ENCODE measurements at places on chromosomes 1 and 21.

- no peak for DNase-seq
Observed at GRCh38 chr1:111025109-111025508, 61.4 kb upstream of the LRIF1 start.

DNA sequence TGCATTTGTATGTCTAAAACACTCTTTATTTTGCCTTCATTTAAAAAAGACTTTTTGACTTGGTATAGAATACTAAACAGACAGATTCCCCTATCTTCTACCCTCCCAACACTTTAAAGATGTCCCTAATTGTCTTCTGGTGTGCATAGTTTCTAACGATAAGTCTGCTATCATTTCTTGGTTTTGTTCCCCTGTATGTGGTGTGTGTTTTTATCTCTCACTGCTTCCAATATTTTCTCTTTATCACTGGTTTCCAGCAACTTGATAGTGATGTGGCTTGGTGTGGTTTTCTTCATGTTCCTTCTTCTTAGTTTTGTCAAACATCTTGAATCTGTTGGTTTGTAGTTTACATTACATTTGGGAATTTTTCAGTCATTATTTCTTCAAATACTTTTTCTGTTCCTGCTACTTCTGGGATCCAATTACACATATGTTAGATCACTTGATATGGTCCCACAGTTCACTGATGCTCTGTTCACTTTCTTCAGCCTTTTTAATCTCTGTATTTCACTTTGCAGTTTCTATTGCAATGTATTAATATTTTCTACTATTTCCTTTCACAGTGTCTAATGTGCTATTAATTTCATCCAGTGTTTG, 23.2 kb downstream of the F5 start:
- no peak for DNase-seq

DNA sequence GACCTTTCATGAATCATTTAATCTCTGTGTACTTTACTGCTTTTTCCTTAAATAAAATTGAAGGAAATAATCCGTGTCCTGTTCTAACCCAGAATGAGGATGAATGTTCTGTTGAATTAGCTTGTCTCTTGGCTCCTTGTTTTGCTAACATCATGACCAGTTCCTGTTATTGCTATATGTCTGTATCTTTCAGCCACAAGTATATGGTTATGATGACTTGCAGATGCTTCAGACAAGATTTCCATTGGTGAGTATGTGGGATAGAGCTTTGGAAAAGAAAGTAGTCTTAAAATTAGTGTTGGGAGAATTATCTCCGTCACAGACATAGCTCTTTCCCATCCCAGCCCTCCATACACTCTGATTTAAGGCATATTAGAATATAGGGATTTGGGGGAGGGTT, 13.6 kb upstream of the HAX1 start:
- DNase-seq, result no peak

GRCh38 chr1:205346956-205347574, 9.7 kb downstream of the KLHDC8A start:
- no peak for DNase-seq

GRCh38 chr1:12285496-12286143, 55.8 kb downstream of the VPS13D start:
- no peak for DNase-seq

- DNase-seq, result no peak
Observed at GRCh38 chr1:240765732-240766363, 153.9 kb upstream of the GREM2 start.

- no peak for DNase-seq
Observed at GRCh38 chr1:226952118-226952441, 12.0 kb downstream of the COQ8A start.

DNA sequence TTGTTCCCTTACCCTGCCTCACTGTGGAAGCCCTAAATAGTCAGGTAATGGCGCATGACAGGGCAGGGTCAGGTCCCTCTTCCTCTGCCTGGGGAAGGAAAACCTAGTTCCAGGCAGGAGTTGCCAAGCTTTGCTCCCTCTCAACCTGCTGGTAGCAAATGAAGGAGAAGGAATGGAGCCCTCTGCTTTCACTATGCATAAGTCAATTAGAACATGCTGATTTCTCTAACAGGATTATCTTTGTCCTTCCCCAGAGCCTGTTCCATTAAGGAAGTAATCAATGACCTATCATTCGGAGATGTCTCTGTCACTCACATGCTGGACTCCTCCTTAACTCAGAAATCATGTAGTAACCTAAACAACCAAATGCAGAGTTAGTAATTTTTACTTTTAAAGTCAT, 161.8 kb upstream of the NFIA start:
- no peak for DNase-seq

GRCh38 chr1:32426489-32427255, 32.4 kb upstream of the BSDC1 start:
- DNase-seq, result no peak

- DNase-seq, result peak; percentile 50
Observed at GRCh38 chr1:198681831-198682759, 43.3 kb downstream of the PTPRC start.

- DNase-seq, result no peak
Observed at GRCh38 chr21:36004441-36004840, 55.9 kb downstream of the SETD4 start.

DNA sequence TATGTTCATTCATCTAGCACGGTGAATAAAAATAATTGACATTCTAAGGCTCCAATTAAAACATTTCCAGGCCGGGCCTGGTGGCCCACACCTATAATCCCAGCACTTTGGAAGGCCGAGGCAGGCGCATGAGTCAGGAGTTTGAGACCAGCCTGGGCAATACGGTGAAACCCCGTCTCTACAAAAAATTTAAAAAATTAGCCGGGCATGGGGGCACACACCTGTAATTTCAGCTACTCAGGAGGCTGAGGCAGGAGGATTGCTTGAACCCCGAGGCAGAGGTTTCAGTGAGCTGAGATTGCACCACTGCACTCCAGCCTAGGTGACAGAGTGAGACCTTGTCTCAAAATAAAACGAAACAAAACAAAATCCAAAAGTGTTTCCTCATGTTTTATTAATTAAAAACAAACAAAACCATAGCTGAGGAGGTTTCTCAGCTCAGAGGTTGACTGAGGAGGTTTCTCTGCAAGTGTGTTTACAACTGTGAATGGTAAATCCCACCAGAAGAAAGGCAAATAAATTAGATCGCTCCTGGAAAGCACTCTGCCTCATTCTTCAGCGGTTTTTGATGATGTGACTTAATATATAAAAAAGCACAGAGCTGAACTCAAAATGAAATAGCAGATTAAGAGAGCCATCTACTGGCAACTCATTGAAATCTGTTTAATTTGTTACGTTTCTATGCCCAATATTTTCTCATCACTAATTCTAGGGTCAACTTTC, 37.7 kb upstream of the ATG4C start:
- no peak for DNase-seq

GRCh38 chr1:111621050-111621449, 1.5 kb downstream of the RAP1A start:
- no peak for DNase-seq

DNA sequence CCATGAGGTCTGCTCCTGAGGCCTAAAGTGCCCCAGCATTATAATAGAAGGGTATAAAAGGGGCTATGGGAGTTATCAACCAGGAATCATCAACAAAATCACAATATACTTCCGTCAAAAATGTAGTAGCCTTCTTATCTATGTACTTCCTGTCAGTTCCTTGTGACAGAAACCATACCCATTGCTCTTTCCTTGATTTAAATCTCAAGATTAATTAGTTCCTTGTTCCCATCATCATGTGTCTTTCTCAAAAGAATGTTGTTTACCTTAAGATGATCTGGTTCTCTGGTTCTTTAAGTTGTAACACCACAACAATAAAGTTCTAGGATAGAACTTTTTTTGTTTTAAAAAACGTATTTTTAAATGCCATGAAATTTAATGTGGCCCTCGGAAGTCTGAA, 833.3 kb downstream of the LTN1 start:
- DNase-seq, result no peak

GRCh38 chr1:25747046-25747719, 52.8 kb upstream of the SELENON start:
- DNase-seq, result no peak

GRCh38 chr1:229430761-229431283, 3.1 kb downstream of the ACTA1 start:
- peak; percentile 67 for DNase-seq

GRCh38 chr1:7975212-7975865, 13.8 kb downstream of the PARK7 start:
- peak; percentile 73 for DNase-seq

GRCh38 chr1:51284487-51284954, 45.8 kb downstream of the TTC39A start:
- DNase-seq, result no peak

- no peak for DNase-seq
Observed at GRCh38 chr1:154753426-154753825, 116.7 kb downstream of the KCNN3 start.

GRCh38 chr1:8661185-8662110, 156.0 kb downstream of the RERE start:
- no peak for DNase-seq

GRCh38 chr1:29593601-29594382, 357.5 kb downstream of the PTPRU start:
- DNase-seq, result no peak

GRCh38 chr1:170680428-170680827, 16.5 kb downstream of the PRRX1 start:
- no peak for DNase-seq

DNA sequence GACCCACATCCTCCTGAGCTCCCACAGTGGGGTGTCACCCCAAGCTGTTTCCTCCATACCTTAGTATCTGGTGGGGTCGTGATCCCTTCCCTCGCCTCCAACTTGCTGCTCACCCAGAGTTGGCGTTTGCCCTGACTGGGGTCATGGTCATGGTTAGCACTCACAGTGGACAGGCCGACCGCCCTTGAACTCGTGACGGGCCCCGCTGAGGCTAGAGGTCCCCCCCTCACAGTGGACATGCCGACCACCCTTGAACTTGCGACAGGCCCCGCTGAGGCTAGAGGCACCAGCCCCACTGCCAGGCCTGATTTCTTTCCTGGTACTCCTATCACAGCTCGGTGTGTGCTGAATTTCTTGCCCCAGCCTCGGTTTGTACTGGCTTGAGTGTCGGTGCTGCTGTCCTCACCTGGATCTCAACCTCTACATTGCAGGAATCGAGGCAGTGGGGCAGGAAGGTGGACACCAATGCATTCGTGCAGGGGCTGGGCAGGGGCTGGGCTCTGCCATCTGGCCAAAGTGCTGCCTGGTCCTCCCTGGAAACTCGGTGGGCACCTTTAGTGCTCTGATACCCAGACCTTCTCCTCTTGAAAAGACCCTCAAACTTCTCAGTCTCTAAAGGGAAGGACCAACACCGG, 37.5 kb upstream of the AJAP1 start:
- DNase-seq, result no peak

DNA sequence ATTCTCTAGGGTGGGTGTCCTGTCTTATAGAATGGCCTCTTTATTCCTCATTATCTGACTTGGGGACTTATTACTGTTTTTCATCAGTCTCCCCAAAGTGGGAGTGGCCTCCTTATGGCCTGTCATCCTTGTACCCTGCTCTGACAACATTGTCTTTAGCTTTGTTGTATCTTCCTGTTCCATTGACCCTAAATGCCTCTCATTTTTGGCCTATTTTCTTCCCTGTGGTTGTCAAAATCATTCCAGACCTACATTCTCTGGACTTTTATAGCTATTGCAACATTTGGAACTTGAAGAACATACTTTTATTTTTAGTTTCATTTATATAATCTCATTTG, 9.7 kb downstream of the SFT2D2 start:
- no peak for DNase-seq

- no peak for DNase-seq
Observed at GRCh38 chr1:63798284-63798683, 24.5 kb downstream of the ROR1 start.

DNA sequence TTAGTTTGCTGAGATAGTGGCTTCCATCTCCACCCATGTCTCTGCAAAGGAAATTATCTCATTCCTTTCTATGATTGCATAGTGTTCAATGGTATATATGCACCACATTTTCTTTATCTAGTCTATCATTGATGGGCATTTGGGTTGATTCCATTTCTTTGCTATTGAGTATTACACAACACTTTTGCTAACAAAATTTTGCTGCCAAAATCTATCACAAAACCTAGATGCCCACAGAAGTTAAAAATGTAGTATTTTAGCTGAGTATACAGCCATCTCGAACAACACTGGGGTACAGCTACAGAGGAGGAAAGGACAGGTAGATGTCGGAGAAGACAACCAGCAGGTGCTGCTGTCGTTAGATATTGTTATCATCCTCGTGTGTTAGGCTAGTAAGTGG, 67.7 kb downstream of the LBR start:
- no peak for DNase-seq

DNA sequence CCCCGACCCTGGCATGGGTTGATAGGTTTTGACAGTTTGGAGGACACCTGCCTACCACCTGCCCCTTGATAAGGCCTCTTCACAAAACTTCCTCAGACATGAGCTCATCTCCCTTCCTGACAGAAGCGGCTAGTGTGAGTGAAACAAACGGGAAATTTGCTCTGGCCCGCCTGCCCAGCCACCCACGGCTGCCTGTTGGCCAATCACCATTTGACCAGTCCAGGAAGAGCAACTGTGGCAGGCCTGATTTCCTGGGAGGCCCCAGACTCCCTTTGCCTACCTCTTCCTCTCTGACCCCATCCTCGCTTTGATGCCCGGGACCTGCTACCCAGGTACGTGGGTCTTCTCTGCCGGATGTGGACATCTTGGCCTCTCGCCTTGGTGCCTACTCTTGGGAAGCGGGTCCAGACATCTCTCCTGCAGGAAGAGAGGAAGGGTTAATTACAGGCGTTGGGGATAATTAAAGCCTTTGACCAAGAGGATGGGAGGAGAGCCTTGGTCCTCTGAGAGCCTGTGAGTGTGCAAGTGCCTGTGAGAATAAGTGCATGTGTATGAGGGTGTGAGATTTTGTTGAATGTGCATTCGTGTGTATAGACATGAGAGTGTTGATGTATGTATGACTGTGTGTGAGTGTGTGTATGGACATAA, 1.1 kb upstream of the EPHA2 start:
- DNase-seq, result no peak

GRCh38 chr1:151047591-151047924, at the start of gene C1orf56:
C1orf56 (plus strand) TSS chr1:151047751; CDS start chr1:151047848, 97 bp downstream.
- peak; percentile 73 for DNase-seq

- DNase-seq, result no peak
Observed at GRCh38 chr1:236332092-236332758, 50.5 kb upstream of the ERO1B start.

Measured in stimulated activated effector memory CD8-positive, alpha-beta T cell treated with anti-CD3 and anti-CD28 coated beads, Interleukin-12 subunit alpha, Interleukin-12 subunit beta, amount 100 ng/mL, for 72 hours (primary cell).